ENCODE measurements at places on chromosomes 2 and 18.
A peak's percentile ranks its signal among the peaks of the same experiment; 100 is the strongest.

DNA sequence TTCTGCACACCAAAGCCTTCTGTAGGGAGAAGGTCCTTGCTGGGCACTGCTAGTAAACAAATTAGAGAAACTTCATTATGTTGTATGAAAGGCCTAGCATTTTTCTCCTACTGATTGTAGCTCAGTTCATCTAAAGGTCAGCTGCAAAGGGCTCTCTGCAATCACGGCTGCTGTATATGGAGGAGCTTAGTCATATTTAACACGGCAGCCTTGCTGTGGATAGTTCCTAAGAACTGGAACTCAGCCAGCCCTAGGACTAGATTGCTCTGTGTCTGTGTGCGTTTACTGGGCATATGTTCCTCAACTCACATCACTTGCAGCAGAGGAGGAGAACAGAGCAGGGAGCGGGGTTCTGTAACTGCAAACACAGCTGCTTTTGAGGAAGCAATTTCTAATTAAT lies 1103.9 kb upstream of the KLHL29 start:
- DNase-seq, result no peak

GRCh38 chr2:88590998-88591613 lies 36.2 kb downstream of the EIF2AK3 start:
- peak; percentile 61 for DNase-seq

DNA sequence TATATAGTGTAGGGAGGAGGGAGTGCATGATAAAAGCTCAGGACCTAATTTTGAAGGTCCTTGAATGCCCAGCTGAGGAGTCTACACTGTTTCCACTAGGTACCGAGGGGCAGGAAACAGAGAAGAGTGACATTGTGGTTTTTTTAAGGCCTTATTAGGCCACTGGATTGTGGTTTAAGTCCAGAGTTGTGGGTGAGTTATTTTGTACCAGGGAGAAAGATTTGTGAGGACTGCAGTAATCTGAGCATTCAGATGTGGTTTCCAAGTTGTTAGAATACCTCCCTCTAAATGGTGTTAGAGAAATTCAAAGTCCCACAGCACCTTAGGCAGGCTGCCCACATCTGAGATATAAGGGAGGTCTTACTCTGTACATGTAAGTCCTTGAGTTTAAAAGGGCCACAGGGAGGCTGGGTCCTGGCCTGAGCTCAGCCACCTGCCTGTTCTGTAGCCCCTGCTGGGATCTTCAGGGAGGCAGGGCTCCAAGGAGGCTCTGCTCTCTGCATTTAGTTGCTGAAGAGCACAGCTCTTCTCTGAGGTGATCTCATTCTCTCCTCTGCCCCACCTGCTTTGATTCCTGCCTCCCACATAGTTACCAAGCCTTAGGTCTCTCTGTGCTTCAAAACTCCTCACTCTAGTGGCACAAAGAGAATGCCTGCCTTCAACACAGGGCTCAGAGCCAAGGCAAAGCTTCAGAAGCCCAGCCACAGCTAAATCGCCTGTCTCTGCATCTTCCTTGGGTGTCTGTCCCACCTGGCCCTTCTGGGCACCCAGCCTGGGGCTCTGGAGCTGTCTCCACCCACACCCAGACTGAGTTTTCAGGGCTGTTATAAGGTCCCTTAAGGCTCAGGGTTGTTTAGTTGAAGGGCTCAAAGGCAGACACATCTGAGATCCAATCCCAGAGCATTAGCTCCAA lies 88.1 kb downstream of the VSNL1 start:
- DNase-seq, result no peak

GRCh38 chr2:234074751-234075517 lies 24.4 kb downstream of the SPP2 start:
- no peak for DNase-seq

GRCh38 chr2:168002021-168002553 lies 245.3 kb downstream of the STK39 start:
- DNase-seq, result peak; percentile 66

DNA sequence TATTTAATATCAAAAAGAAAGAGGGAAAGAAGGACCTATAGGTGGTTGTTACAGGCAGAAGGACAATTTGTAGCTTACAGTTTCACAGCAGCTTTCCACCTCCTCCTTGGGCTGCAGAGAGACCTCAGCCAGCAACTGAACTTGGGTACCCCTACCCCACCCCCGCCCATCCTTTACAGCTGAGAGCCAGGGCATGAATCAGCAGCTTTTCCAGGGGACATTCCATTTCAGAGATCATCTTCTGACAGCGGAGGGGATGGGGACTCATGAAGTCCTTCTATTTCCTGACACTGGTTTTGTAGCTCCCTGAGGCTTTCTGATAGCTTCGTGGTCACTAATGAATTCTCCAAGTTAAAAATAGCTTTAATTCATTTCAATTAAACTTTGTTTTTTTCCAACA lies 96.4 kb downstream of the ITGB1BP1 start:
- DNase-seq, result no peak

DNA sequence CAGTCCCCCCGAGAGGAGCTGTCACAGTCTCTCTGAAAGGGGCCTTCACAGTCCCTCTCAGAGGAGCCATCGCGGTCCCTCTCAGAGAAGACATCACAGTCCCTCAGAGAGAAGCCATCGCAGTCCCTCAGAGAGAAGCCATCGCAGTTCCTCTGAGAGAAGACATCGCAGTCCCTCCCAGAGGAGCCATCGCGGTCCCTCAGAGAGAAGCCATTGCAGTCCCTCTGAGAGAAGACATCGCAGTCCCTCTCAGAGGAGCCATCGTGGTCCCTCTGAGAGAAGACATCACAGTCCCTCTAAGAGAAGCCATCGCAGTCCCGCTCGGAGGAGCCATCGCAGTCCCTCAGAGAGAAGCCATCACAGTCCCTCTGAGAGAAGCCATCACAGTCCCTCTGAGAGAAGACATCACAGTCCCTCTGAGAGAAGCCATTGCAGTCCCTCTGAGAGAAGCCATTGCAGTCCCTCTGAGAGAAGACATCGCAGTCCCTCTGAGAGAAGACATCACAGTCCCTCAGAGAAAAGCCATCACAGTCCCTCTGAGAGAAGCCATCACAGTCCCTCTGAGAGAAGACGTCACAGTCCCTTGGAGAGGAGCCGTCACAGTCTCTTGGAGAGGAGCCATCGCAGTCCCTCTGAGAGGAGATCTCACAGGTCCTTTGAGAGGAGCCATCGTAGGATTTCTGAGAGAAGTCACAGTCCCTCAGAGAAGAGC lies 1.3 kb upstream of the ZNF512 start:
- DNase-seq, result no peak

GRCh38 chr2:54969940-54970338 lies 80.3 kb downstream of the RTN4 start:
- no peak for DNase-seq

DNA sequence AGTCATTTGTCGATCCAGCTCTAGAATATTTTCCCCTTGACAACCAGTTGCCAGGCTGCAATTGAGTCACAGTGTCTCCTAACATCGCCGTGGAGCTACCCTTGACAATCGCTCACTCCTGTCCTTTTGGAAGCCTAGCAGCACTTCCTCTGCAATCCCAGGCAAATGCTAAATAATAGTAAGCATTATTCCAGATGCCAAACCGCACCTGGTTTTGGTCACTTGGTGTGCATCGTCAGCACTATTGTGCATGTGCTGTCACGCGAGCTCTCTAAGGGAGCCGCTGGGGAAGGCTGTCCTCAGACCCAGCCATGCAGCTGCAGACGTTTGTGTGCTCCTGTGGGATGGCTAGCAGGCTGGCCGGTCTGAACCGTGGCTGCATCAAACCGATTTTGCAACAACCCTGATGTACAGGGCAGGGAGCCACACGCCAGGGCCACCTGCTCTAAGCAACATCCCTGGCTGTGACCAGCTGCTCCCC lies 549.5 kb upstream of the ID2 start:
- DNase-seq, result no peak

DNA sequence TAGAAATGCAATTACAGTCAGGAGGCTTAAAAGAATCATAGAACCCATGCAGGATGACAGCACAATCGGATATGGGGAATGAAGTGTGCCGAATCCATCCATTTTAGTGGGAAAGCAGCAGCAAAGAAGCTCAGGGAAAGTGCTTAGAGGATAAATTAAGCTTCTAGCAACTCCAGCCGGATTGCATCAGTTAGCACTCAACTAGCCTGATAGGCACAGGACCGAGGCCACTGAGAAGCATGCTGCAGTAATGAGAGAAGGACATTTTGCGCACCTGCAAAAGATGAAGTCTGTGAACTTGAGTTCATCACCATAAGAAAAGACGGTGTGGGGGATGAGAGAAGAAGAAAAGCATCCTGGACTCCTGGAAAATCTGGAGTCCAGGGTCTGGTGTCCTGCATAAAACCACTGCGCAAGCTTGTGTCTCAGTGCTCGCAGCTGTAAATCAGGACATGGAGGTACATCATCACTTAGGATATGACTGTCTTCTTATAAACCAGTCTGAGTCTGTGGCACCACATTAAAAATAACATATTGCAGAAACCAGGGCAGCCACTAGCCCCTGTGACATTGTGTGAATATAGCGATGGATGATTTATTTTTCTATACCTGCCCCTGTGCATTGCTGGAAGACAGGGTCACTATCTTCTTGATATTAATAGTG lies 665.5 kb upstream of the SOX11 start:
- DNase-seq, result no peak

GRCh38 chr18:22229456-22230124 lies 60.2 kb downstream of the GATA6 start:
- DNase-seq, result no peak

DNA sequence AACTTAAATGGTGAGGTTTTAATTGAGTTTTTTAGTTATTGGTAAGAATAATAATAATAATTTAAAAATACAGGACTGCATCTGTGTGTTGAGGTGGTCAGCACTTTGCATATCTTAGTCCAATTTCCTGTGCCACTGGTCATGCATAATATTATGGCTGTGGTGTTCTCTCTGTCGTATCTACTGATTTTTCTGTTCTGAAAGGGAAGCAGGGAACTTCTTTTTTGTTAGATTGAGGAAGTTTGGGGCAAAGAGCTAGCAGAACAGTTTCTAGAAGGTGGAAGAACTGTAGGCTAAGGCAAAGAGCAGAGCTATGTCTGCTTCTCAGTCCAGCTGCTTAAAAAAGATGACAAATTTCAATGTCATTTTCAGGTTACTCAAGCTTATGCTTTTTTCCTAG lies 74.3 kb downstream of the XRCC5 start:
- no peak for DNase-seq

- DNase-seq, result peak; percentile 10
These were observed 145.1 kb downstream of the B3GNT2 start for GRCh38 chr2:62340994-62341484.

- DNase-seq, result no peak
These were observed 25.5 kb upstream of the CTNNA2 start for GRCh38 chr2:79487399-79487798.

DNA sequence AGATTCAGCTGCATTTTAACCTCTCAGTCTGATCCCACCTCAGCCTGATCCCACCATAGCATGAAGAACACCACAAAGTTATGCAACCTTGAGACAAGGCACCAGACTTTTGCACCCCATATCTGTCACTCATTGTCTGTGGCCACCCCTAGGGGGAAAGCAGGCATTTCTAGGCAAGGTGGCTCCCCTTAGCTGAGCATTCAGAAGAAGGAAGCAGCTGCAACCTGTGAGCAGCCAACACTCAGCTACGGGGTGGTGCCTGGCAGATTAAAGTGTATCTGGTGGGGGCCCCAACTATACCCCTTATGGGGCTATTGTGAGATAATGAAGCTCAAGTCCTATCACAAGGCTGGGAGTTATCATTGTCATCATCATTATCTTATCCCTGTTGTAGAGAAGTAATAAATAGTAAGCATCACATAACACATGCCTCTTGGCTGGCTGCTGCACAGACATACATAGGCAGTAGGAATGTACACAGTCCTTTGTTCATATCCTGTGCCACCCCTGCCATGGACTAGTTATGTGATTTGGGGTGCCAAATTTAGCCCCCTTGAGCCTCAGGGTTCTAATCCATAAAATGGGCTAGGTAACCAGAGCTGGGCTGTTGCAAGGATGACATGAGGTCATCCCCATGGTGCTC lies 20.6 kb upstream of the TMEM163 start:
- no peak for DNase-seq

DNA sequence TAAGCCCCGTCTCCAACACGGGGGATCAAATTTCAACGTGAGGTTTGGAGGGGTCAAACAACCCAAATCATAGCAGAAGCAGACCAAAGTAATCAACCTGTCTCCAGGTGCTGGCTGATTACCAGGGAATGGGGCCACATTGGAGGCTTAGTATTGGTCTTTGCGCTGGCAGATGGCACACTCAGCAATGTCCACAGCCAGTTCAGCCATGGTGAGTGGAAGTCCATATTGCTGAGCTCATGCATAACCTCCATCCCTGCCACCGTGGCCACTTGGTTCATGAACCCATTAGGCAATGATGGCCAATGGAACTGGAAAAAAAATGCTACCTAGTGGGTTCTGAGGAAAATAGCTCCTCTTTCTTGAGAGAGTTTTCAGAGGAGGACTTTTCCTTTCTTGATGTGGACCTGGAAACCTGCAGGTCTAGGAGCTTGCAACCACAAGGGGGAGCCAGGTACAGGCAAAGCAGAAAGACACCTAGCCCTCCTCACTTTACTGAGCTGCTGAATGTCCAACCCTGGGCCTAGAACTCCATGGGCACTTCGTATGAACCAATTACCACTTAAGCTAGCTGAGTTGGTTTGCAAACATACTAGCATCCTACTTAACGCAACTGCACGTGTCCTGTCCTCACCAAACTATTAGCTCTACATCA lies 128.0 kb upstream of the GYPC start:
- DNase-seq, result peak; percentile 46

DNA sequence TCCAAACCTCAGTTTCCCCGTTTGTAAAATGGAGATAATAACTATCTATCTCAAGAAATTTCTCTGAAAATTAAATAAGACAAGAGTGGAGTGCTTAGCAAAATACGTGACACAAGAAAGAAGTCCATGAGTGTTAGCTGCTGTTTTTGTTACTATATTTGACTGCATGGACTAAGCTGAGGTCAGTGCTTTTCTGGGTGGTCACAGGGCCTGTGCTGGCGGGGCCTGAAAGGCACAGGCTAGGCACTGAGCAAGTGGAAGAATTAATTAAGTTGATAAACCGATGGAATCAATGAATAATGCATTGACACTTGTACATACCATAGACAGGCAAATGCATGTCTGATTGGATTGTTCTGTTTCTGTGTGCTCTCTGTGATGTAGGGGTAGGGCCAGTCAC lies 27.3 kb downstream of the RPL37A start:
- DNase-seq, result no peak

DNA sequence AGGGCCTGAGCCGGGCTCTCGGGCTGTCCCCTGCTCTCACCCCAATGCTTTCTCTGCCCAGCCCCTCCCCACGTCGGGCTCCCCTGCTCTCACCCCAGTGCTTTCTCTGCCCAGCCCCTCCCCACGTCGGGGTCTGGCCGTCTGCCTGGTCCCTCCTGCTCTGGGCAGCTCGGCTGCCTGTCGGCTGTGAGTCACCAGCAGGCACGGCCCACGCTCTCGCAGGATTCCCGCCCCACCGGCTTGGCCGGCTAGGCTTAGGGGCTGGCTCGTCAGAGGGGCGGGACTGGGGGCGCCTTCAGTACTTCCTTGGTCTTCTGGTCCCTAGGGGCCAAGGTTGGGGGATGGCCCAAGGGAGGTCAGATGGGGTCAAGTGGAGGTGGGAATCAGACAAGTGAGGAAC lies 3.3 kb downstream of the BOK start:
- DNase-seq, result no peak

DNA sequence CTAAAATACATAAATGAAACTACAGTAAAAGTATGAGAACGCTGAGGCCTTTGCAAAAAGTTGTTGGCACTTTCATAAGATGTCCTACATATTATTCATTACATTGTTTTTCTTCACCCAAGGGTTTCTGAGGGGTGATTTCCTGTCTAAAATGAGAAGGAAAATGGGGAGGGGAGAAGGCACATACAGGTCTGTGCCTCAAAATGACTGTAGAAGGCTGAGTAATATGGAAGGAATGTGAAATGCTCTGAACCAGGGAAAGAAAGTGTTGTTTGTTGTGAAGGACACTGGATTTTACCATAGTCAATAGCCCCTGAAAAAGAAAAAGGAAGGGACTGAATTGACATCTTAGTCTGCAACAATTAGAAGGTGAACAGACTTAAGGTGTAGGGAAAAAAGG lies 99.5 kb upstream of the RNF152 start:
- DNase-seq, result peak; percentile 12
